ENCODE measurements at places on chromosomes 2 and 18.

DNA sequence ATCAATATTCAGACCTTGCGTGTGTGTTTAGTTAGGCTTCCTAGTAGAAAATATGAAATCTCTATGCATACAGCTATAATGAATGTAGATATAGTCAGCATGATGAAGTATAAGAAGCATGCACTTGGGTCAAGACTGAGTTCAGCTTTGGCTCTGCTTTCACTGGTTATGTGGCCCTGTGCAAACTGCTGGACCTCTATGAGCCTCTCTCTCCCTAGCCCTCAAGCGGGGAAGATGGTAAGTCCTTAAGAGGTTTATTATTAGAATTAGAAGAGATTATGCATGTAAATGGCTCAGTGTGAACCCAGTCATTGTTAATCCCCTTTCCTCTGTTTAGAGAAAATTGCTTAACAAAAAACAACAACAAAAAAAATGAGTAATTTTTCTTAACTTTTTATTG lies 178.8 kb upstream of the NXPH2 start:
- no peak for DNase-seq

- no peak for DNase-seq
These were observed 115.0 kb upstream of the RMDN2 start for GRCh38 chr2:37809931-37810570.

GRCh38 chr2:39497082-39497801 lies 60.2 kb upstream of the MAP4K3 start:
- DNase-seq = no peak

DNA sequence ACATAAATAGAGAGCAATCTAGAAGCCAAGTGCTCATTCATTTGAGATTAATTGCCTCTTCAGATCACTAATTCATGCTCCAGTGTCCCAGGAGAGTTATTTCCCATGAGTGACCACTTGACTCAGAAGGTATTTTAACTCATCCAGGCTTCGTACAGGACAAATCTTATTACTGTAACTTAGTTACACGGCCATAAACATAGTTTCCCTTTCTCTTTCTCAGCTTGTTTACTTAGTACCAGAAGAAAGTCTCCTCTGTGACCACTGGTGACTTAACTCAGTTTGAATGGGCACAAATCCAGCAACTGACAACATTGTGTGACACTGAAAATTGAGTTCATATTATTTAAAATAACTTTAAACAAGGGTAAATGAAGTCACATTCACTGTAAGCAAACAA lies 25.3 kb downstream of the MMADHC start:
- no peak for DNase-seq

DNA sequence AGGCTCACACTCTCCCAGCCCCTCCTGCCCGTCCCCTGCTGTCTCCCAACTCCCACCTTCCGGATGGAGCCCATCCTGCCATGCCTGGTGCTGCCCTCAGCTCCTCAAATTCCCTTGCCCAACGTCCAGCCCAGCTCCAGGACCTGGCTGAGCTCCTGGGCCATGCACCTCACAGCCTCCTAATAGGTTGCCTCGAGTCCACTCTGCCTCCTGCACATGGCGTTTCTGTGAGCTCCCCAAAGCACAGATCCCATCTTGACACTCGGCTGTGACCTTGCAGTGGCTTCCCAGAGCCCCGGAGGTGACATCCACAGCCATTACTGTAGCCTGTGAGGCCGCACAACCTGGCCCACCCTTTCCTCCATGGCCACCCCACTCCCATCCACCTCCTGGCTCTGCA lies 191.9 kb upstream of the SALL3 start:
- DNase-seq = no peak

DNA sequence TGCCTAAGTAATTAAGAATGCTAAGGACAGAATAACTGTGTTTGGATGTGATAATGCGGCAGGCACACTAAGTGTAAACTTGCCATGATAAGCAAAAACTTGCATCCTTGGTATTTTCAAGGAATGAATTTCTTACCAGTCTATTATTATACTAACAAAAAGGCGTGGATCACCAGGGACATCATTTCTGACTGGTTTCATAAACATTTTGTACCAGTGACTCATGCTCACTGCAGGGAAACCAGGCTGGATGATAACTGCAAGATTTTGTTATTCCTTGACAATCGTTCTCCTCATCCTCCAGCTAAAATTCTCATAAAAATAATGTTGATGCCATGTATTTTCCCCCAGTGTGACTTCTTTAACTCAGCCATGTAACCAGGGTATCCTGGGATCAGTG lies 289.5 kb downstream of the CDCA7 start:
- DNase-seq = no peak

GRCh38 chr18:55404832-55405465 lies 183.0 kb downstream of the TCF4 start:
- DNase-seq = peak; percentile 81

- DNase-seq = no peak
These were observed 219.3 kb upstream of the APCDD1 start for GRCh38 chr18:10234912-10235660.

DNA sequence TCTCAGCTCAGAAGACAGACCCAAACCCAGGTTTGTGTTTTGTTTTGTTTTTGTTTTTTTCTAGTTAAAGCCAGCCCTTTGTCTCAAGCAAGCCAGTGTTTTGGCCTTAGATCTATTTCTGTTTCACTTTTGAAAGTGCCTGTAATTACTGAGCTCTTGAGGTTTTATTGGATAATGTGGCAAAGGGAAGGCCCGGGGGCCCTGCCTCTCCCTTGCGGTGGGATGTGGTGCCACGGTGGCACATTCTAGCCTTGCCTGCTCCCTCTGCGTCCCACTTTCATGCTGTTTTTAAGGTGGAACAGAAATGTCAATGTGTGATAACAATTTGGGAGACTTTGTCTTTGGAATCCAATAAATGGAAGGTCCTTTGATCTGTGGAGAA lies 2.5 kb downstream of the HPCAL1 start:
- DNase-seq = no peak

GRCh38 chr2:52532956-52533355 lies 1234.6 kb upstream of the CHAC2 start:
- no peak for DNase-seq

DNA sequence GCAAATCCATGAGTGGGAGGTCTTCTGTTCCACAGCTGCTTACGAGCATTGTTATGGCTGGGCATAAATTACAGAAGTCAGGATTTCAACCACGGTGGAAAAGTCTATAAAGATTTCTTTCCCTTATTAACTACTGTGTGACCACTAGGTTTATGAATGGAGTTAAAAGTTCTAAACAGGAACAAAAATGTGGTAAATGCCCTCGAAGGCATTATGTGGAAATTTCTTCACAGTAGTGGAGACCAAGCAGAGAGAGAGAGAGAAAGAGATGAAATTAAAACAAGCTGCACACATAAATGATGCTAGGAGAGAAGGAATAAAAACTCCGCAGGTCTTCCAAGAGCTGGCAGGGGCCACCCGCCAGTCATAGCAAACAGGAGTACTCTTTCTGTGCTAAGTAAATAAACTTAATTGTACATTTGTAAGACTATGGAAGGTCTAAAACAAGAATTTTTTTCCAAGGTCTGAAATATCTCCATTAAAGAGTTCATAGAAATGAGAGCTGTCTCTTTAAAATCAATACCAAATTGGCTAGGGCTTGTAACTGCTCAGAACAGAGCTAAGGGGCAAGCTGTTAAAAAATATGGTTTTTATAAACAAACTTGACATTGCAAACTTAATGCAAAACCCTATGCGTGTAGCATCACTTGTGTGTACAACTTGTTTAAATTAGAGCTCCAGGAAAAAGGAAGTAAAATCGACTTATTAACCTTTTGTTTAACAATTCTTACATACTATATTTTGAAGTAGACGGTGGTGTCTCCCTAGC lies 438.2 kb downstream of the MEIS1 start:
- peak; percentile 10 for DNase-seq

Measured in NCI-H2171 treated with DMSO at 0.1 percent for 48 hours (cell line).